ENCODE measurements at places on chromosomes 5 and 9.

DNA sequence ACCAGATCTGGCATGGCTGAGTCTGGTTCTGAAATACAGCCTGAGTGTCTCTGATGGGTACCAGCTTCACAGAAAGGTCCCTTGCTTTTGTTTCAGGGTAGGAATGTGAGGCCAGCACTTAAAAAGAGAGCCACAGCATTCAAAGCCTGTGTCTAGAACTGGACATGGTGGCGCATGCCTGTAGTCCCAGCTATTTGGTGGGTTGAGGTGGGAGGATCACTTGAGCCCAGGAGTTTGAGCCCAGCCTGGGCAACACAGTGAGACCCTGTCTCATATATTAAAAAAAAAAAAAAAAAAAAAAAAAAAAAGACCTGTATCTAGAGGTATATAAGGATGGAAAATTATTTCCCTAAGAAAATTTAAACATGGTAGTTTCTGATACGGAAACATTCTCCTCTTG, 202.3 kb downstream of the GAPVD1 start:
- DNase-seq = no peak

GRCh38 chr9:6551136-6551535, 94.4 kb downstream of the GLDC start:
- DNase-seq = no peak

- DNase-seq = peak; percentile 27
Observed at GRCh38 chr5:168879929-168880328, 300.8 kb upstream of the PANK3 start.

GRCh38 chr5:102130386-102130785, 165.7 kb downstream of the SLCO4C1 start:
- no peak for DNase-seq

GRCh38 chr9:111597852-111598732, 1.4 kb downstream of the PTGR1 start:
- peak; percentile 71 for DNase-seq

DNA sequence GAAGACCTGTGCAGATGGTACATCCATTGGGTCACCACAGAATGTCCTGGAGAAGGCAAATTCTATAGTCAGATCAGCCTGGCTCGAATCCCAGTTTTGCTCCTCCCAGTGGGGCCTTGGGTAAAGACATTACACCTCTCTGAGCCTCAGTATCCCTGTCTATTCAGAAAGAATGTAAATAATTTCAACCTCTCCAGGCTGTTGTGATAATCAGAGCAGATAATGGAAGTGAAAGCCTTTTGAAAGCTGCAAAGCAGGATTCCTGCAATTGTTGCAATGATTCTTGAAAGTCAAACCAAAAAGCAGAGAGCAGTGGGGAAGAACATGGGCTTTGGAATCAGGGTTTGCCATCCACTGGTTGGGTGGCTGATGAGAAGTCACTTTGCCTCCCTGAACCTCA, 63.2 kb downstream of the LHX2 start:
- no peak for DNase-seq

DNA sequence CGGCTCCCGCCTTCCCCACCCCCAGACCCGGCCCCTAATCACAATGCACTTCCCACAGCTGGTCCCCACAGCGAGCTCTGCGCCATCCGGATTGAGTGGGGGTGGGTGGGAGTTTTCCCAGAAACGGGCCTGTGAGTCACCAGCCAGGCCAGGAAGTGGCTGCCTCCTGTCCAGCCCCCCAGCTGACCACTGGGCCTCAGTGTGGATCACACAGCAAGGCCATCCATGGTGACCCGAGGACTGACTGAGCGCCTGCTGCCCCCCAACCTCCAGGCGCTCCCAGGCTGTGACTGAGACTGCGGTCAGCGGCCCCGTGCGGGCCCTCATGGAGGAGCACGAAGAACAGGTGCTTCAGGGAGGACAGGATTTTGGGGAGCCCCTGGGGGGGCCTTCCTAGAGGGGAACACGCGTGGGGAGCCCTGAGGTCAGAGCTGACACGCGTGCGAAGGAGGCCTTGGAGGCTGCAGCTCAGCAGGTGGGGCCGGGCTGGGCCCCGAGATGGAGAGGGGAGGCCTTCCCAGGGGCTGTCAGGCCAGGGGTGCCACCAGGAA, 48.3 kb upstream of the EGFL7 start:
- peak; percentile 56 for DNase-seq

- no peak for DNase-seq
Observed at GRCh38 chr5:132069561-132069960, 4.0 kb upstream of the CSF2 start.

- no peak for DNase-seq
Observed at GRCh38 chr5:59097116-59097515, 514.2 kb downstream of the RAB3C start.

DNA sequence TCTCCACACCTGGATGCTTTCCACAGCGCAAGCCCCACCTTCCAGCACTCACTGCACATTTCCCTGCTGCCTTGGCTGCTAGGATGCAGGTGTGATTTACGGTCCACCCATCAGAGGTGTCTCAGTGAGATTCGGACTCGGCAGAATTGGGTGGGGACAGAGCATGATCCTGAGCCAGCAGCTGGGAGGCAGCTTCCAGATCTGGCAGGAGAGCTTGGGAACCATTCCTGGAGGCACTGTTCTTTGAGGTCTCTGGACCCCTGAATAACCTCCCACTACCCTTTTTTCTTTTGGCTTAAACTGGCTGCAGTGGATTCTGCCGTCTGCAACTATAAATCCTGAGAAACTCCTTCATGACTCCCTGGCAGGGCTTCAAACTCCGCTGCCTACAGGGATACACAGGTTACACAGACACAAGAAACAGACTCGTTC, 99.6 kb upstream of the PHYKPL start:
- no peak for DNase-seq

- DNase-seq = no peak
Observed at GRCh38 chr9:129151469-129151868, 26.6 kb downstream of the IER5L start.

GRCh38 chr9:20022410-20022809, 233.6 kb upstream of the SLC24A2 start:
- DNase-seq = no peak

DNA sequence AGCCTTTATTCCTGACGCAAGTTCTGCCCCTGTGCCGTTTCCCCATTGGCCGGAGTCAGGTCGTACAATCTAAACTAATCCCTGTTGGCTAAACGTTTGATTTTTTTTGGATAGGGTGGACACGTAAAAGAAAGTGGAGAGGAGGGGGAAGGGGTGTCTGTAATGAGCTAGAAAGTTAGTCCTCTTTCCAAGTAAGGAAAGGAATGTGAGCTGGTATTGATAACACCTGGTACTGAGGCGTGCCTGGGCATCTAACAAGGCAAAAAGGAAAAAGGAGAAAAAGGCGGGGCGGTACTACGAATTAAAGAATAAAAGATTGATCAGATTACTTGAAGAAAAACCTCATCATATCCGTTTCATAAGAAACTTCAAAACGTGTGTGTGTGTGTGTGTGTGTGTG, 665.2 kb downstream of the ANXA1 start:
- no peak for DNase-seq

DNA sequence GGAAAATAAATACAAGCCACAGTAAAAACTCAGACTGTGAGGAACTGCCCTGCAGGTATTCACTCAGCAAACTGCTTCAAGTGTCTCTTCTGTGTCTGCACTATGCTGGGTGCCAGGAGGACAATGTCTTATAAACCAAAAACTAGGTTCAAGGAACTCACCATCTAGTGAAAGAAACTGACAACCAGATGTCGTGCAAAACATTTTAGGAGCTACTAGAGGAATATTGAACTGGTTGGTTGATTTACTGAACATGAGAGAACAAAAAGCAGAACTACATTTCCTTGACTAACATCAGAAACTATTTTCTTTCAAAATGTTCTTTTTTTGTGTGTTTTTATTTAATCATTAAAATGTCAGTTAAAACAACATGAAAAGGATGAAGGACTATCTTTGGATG, 35.2 kb downstream of the ZNF366 start:
- DNase-seq = no peak

- DNase-seq = no peak
Observed at GRCh38 chr5:37859805-37860204, 20.0 kb upstream of the GDNF start.

GRCh38 chr5:169171515-169171914, 129.4 kb downstream of the SLIT3 start:
- DNase-seq = no peak

DNA sequence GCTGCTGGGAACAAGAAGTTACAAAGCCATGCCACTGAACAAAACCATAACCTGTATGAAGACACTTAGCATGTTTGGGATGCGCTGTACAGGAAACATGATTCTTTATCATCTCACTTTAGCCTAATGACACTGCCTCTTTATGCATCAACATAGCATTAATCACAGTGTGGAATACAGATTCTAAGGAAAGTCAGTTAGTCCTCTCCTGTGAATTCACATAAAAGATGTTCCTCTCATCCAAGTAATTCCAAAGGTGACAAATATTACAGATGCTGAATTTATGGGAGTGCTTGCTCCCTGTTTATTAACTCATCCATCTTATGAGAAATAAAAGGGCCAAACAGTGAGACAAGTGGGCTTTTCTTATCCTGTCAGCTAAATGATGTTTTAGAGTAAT, 1677.7 kb downstream of the EFNA5 start:
- DNase-seq = no peak

GRCh38 chr5:72394688-72395087, 74.5 kb downstream of the PTCD2 start:
- no peak for DNase-seq

DNA sequence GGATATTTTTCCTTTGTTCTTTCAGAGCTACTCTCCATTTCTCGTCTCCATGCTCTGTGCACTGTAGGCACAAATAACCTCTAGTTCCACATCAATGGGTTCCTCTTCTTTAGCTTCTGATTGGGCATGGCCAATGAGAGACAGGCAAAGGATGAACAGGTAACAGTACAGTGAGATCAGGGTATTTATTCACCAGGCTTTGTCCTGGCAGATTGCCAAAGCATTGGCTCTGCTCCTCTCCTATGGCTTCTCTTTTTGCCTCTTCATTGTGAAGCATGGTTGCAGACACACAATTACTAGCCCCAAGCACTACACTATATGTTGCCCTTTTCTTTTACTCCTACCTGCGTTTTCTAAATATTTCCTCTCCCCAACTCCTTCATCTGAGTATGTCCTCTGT, 215.1 kb upstream of the ARRDC3 start:
- no peak for DNase-seq

- DNase-seq = peak; percentile 45
Observed at GRCh38 chr5:73617510-73618279, 8.3 kb upstream of the ARHGEF28 start.

DNA sequence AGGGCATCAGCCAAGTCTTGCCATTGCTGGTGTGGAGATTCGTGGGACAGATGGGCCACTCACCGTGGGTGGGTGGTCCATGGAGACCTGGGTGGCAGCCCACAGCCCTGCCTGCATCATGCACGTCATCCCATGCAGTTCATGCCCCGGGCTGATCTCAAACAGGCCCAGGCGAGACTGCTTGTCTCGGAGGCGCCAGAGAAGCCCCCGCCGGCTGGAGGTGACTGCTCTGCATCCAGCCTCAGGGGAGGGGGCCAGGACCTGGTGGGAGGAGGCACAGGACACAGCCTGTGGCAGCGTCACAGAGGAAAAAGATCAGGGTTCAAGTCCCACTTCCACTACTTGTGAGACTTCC, 975 bp downstream of the PIP5KL1 start:
- DNase-seq = no peak

DNA sequence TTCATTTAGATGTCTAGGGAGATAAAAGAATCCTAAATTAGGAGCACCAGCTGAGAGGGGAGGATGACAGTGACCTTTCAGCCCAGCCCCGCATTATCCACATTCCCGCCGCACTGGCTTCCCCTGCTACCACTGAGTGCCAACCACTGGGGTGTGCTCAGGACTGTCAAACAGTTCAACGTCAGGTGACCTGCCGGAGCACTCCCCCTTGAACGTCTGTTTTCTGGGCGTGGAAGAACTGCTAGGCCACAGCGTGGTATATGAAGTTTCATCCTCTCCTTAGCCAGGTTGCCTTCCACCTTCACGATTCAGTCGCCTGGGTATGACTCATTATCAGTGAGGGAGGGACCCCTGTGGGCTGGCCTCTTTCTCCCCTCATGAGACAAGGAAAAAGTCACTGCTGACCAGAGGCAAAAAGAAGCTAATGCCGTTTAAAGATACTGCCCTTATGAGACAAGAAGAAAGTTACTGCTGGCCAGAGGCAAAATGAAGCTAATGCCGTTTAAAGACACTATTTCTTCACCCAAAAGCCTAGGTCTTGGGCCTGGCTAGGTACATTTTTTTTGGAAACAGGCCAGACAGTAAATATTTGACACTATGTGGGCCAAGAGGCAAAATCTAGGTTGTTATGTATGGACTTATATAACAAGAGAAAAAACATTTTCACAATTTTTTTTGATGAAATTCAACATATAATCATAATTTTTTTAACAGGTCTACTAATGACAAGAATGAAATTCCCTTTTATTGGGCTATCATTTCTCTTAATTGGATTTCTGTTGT, 4.6 kb downstream of the NMRK1 start:
- no peak for DNase-seq

DNA sequence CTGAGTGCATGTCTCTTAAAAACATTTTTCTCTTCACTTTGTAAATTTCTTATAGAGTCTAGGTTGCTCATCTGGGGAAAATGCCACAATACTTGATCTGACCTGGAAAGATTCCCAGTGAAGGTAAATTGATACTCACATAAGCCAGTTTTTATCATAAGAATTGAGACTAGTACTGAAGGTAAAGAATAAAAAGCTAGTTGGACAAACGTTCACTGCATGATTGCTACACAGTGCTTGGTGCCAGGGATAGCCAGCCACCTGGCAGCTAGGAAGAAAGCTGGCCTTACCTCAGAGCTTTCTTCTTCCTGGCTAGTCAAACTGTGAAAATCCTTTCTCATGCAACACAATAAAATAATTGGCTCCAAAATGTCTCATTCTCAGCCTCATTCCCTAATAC, 77.1 kb downstream of the MUSK start:
- peak; percentile 2 for DNase-seq

- no peak for DNase-seq
Observed at GRCh38 chr5:96242571-96242970, 190.5 kb downstream of the PCSK1 start.

- no peak for DNase-seq
Observed at GRCh38 chr5:109250533-109251329, 159.0 kb downstream of the PJA2 start.

- DNase-seq = peak; percentile 6
Observed at GRCh38 chr5:40429258-40430100, 250.2 kb upstream of the PTGER4 start.

- DNase-seq = no peak
Observed at GRCh38 chr9:127280880-127281660, 16.5 kb downstream of the GARNL3 start.

- DNase-seq = no peak
Observed at GRCh38 chr9:109385499-109385898, 64.6 kb upstream of the EPB41L4B start.

- DNase-seq = peak; percentile 66
Observed at GRCh38 chr5:142981886-142982820, 212.0 kb downstream of the ARHGAP26 start.

DNA sequence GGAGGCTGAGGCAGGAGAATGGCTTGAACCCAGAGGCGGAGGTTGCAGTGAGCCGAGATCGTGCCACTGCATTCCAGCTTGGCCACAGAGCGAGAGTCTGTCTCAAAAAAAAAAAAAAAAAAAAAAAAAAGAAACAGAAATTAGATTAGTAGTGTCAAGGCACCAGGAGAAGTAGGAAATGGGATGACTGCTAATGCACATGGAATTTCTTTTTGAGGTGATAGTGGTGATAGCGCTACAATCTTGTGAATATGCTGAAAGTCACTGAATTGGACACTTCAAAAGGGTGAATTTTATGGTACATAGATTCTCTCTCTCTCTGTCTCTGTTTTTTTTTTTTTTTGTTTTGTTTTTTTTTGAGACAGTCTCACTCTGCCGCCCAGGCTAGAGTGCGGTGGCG, 42.1 kb upstream of the SUB1 start:
- no peak for DNase-seq

GRCh38 chr5:4758550-4758949, 381.6 kb upstream of the ADAMTS16 start:
- no peak for DNase-seq

Data from GM03348 (cell line).